ENCODE measurements at places on chromosomes 4 and X. TPM values are rescaled to one million over a fixed set of nuclear protein-coding genes. Genes with fewer than 3 reads are reported as not detected.

The LRP2BP gene
- total RNA-seq = 0.61 TPM

The LANCL3 gene
- under 0.01 TPM for total RNA-seq

The NUDT6 gene
- total RNA-seq = 10.4 TPM

The NUDT10 gene
- total RNA-seq = 1.6 TPM

The STK32B gene
- 9.4 TPM for total RNA-seq

The DNAAF6 gene
- not detected for total RNA-seq

The SLC34A2 gene
- total RNA-seq = not detected

The STBD1 gene
- total RNA-seq = 1.7 TPM

The LDB2 gene
- total RNA-seq = 90.6 TPM

The SULT1B1 gene
- total RNA-seq = 59.4 TPM

Data from epithelial cell of umbilical artery (primary cell).